ENCODE measurements at places on chromosomes 12 and 14.

- no peak for DNase-seq
These were observed 14.2 kb upstream of the DLK1 start for GRCh38 chr14:100712490-100712889.

DNA sequence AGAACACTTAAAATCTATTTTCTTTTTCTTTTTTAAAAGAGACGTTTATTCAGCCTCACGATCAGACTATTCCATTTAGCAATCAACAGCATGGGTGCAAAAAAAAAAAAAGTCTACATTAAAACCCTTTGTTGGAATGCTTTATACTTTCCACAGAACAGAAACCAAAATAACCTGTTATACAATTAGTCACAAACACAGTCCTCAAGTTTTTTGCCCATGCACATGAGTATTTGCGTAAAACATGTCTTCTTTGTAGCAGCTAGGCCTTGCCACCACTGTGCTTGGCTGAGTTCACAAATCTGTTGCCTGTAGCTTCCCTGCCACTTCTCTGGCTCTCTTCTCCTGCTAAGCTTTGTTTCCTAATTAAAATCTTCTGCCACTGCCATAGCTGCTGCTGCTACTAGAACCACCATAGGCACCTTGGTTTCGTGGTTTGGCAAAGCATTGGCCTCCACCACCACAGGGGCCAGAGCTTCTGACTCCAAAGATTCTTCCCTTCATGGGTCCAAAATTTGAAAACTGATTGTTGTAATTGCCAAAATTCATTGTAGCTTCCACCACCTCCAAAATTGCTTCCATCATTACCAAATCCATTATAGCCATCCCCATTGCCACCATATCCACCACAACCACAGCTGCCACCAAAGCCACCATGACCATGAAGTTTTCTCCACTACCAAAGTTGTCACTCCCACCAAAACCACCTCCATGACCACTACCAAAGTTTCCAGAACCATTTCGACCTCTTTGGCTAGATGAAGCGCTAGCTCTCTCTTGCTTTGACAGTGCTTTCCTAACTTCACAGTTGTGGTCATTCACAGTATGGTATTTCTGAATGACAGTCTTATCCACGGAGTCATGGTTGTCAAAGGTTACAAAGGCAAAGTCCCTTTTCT is 38.1 kb downstream of the KLRG1 start:
- peak; percentile 29 for DNase-seq

DNA sequence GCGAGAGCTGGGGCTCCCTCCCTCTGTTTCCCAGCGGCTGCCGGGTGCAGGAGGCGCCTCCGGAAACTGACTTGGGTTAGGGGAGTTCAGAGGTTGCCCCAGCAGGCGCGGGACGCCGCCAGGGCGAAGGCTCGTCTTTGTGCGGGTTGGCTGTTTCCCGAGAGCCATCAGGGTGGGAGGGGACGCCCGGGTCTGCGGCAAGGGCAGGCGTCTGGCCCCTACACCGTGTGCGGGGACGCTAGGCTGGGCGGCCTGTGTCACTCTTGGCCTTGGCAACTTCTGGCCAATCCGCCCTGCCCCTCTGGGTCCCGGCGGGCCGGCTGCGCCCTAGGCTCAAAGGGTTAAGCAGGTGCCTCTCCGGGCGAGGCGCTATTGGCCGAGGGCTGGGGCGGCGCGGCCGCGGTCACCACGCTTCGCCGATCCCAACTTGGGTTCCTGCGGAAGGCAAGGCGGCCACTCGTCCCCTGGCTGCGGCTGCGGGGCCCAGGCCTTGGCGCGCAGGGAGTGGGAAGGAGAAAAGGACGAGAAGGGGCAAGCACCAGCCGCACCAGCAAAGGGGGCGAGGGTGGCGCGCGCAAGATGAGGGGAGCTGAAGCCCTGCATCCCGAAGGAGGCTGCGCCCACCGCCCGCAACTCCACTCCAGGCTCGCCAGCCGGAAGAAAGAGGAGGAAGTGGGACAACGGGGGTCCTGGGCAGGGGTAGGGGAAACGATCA is 5.6 kb upstream of the NPAS3 start:
- DNase-seq, result no peak

GRCh38 chr12:104137001-104137901 is 759 bp downstream of the NFYB start:
- DNase-seq, result peak; percentile 50

DNA sequence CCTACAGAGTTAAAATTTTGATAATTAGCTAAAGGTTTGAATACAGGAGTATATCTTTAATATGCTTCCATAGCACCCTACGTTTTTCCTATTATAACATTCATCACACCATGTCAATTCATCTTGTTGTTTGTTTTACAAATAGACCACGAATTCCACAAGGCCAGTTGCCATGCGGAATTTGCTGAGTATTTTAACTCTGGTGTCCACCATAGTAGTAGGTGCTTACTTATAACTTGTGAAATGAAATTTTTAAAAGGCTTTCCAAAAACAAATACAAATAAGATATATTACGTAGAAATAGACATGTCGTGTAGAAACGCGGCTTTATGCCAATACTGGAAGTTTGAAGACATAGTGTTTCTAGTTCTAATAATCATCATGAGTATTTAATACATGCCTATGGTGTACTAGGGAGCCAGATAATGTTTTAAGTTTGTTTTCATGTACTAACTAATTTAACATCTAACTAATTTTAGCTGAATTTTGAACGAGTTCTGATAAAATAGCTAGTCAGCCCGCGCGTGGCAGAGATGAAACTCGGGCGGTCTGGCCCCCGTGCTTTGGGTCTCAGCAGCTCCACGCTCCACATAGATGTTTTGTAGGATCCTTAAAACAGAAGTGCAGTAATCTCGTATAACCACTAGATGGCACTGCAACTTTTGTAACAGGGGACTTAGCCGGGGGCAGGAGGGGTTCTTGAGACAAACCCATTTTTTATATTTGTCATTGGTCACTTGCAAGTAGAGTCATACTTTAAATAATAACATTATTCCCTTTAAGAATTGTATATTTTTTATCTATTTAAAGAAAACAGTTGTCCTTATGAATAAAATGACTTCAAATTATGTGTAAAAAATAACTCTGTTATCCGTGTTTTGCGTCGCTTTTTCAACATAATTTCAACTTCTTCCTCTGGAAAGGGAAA is 10.2 kb downstream of the CD69 start:
- peak; percentile 89 for DNase-seq

DNA sequence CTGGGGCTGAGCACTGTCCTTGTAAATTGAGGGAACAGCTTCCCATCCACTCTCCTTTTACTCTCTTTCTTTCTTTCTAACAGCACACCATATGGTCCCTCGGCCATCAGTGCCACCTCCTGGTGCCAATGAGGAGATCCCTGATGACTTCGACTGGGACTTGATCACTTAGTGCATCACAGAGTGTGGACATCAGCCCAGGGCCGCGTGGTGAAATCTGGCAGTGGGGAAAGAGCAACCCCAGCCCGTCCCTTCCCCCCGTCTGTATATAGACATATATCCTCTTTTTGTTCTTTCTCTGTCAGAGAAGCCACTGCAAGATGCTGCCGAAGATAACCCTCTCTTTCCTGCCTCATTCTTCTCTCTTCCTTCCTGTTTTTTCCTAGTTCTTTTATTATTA is 13.5 kb downstream of the C3AR1 start:
- DNase-seq, result peak; percentile 66

DNA sequence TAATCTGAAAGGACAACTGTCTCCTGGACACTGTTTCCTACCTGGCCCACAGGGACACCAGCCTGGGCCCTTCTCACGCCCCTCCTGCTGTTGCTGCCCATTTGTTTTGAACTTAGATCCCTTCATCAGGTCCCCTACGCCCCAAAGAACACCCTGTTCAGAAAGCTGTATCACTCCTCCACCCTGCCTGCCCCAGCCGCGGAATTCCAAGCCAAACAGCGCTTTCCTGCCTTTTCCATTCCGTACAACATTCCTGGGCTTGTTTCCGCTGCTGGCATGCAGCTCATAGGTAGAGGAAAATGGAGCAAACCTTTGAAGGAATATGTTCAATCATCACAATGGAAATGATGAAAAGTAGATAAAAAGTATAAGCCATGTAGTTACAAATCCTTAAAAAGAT is 12.8 kb upstream of the GSG1 start:
- no peak for DNase-seq

DNA sequence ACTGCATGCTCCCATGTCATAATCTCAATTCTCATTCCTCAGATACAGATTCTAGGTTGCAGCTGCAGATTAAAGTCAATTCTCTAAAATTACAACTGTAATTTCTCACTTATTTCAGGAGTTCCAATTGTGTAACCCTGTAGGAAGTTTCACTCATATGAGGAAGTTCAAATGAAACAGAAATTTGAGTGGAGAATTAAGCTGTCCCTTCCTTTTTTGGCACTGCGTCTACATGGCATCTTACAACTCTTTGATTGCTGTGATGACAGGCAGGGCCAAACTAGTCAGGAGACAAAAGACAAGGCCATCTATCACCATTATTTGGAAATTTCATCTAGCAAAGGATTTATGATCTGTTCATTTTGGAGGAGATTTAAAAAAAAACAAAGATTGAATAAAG is 13.3 kb upstream of the GRIP1 start:
- no peak for DNase-seq

GRCh38 chr14:30874999-30875787 is 834 bp downstream of the COCH start:
- no peak for DNase-seq

DNA sequence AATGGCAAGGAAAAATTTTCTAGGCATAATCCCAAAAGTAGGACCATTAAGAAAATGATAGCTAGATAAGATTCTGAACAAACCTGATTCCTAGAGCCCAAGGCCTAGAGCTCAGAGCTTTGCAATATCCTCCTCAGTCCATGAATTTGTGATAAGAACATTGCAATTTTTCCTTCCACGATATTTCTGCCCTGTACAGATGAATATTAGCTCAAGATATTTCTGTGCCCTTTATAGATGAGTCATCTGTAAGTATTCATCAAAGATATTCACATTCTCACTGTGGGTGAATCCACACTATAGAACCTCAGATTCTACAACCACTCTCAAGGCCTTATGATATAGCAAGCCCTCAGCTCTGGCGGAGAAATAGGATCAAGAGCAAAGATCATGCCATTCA is 37.5 kb downstream of the EAPP start:
- DNase-seq, result no peak

DNA sequence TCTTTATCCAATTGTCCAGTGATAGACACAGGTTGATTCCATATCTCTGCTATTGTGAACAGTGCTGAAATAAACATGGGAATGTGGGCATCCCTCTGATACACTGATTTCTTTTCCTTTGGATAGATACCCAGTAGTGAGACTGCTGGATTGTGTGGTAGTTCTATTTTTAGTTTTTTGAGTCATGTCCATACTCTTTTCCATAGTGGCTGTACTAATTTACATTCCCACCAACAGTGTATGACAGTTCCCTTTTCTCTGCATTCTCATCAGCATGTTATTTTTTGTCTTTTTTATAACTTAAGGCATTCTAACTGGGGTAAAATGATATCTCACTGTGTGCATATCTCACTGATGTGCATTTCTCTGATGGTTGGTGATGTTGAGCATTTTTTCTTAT is 24.8 kb upstream of the VASH1 start:
- no peak for DNase-seq

DNA sequence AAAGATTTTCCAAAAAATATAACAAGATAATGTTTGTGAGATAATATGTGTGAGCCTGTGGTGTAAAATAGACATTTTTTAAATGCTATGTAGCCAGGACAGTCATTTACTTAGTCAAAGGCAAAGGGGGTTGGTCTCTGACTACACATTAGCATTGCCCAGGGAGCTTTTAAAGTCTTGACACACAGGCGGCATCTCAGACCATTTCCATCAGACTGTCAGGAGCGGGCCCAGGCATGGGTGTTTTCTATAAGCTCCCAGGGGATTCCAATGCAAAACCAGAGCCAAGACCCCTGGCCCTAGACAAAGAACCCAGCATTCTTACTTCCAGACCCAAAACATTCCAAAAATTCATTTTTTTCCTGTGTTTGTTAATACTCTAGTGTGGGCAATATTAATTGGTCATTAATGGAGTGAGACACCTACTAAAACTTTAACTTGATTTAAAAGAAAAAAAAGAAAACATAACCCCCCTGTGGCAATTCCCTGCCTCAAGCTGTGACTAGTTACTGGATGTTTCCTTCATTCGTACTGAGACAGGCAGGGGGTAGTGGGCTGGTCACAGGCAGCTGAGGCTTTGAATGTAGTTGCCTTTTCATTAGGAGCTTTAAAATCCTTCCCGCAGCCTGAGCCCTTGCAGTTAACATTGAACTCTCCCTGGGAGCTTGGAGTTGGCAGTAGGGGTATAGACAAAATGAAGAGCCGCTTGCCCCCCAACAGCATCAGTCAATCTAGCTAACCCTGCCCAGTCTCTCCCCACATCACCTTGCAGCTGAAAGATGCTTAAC is 103.7 kb downstream of the CMKLR1 start:
- DNase-seq, result no peak

- no peak for DNase-seq
These were observed 11.3 kb downstream of the SCARB1 start for GRCh38 chr12:124852329-124852831.

- no peak for DNase-seq
These were observed 33.1 kb downstream of the KCNA5 start for GRCh38 chr12:5076761-5077160.

DNA sequence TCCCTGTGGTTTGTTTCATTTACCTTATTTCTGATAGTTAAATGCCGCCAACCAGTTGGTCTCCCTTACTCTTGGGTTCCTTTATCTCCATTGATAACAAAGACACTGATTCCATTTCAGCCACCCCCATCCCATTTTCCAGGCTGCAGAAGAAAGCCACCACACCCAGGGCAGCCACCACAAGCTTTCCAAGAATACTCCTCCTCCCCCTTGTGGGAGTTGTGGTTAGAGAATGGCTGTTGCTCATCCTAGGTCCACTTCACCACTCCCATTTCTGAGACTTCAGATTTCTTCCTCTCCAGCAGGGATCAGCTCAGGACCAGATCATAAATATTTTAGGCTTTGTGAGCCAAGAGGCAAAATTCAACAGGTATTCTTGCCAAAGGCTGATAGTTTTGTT is 73.9 kb downstream of the ANO4 start:
- DNase-seq, result no peak

GRCh38 chr14:46399049-46399448 is 252.5 kb downstream of the RPL10L start:
- no peak for DNase-seq

GRCh38 chr14:33871394-33871793 is 79.5 kb downstream of the EGLN3 start:
- no peak for DNase-seq

- DNase-seq, result no peak
These were observed 53.6 kb downstream of the RTN1 start for GRCh38 chr14:59816941-59817340.

GRCh38 chr14:78897443-78897842 is 727.3 kb downstream of the NRXN3 start:
- no peak for DNase-seq

DNA sequence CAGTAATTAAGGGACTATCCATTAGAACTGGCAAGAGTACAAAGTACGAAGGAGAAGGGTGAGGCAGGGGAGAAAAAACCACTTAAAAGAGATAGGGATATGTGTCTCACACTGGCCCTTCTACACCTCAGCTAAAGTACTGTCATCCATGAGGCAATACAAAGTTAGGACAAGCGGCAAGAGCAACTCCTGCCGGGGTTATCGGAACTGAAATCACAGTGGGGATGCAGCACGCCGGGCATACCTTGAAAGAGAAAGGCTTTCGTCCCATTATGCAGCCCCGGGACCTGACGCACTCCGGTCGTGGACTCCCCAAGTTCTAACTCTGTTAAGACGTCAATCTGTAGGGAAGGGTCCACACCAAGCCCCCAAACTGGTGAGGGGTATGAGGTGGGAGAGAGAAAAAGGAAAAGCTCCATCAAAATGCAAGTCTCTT is 1.1 kb downstream of the NELL2 start:
- no peak for DNase-seq

Measured in CD4-positive, alpha-beta T cell treated with Interleukin-1 beta for 1 hour (primary cell).